K562 (cell line): ENCODE measurements at places on chromosomes 7 and 10. TPM values are rescaled to one million over a fixed set of nuclear protein-coding genes. Genes with fewer than 3 reads are reported as not detected.

The SLC39A12 gene
- not detected in 2 replicates for total RNA-seq

The MEOX2 gene
- not detected in 2 replicates for total RNA-seq

The RBM20 gene
- total RNA-seq: 4.6 and 5.7 TPM in 2 replicates

The PRSS58 gene
- total RNA-seq: not detected in 2 replicates

The CHAT gene
- not detected in 2 replicates for total RNA-seq

The ADRA2A gene
- not detected in 2 replicates for total RNA-seq

The GFRA1 gene
- 0.04 TPM in 2 replicates for total RNA-seq

The SAMD9L gene
- total RNA-seq: 0.44 and 0.45 TPM in 2 replicates

The ANAPC16 gene
- total RNA-seq: 72.5 and 72.7 TPM in 2 replicates

The IFIT3 gene
- 0.69 TPM in 2 replicates for total RNA-seq

The ZNF727 gene
- not detected in 2 replicates for total RNA-seq

- no peaks in the 10 kb centered on the region for H3K36me3 ChIP-seq
- no peak overlapping the region for H3K27ac ChIP-seq
- H3K4me3 ChIP-seq: no peak overlapping the region
- H3K4me1 ChIP-seq: peaks cover 18% of the 10 kb centered on the region
These were observed 14.4 kb downstream of the TAS2R41 start for GRCh38 chr7:143492043-143492471.

- H3K27me3 ChIP-seq: no peaks in the 10 kb centered on the region
- H3K4me3 ChIP-seq: no peak overlapping the region
- H3K4me1 ChIP-seq: no peaks in the 10 kb centered on the region
- no peak for DNase-seq
- no peaks in the 10 kb centered on the region for H3K36me3 ChIP-seq
These were observed 303.8 kb downstream of the KCNMA1 start for GRCh38 chr10:77333610-77334340.

DNA sequence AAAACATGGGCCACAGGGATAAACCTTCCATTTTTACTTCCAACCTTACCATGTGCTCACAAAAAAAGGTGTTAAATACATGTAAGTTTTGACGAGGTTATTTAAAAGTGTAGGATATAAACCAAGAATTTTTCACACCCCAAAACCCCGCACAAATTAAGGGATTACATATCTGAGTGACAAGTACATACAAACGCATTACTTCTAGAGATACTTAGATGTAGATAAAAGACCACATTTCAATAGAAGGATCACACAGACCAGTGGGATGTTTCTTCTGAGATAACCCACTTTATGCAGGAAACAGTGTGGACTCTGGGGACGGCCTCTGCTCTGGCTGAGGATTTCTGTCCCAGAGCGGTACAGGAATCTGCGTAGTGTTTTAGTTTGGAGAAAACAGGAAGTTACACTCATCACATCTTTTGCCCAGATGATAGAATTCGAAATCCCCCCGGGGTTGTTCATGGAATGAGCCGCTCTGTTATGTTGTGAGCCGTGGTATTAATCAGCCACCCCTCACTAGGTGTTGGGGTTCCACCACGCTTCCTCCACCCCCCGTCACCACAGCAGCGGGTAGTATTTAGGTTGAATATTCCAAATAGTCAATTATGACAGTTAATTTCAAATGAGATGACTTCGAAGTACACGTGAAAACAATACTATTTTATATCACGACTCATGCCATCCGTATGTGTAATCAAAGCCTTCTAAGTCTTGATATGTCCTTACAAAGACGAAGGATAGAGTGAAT lies 1.3 kb upstream of the CUL1 start:
- H3K4me3 ChIP-seq: peak overlapping the region; percentile 69
- peaks cover 24% of the 10 kb centered on the region for H3K4me1 ChIP-seq
- no peak for DNase-seq
- H3K27me3 ChIP-seq: no peaks in the 10 kb centered on the region
- H3K36me3 ChIP-seq: no peaks in the 10 kb centered on the region

GRCh38 chr7:127396184-127396583 lies 3.7 kb upstream of the ZNF800 start:
- peaks cover 3% of the 10 kb centered on the region; the same call in 1 of the 3 replicates for H3K36me3 ChIP-seq
- peaks cover 20% of the 10 kb centered on the region for H3K4me1 ChIP-seq
- H3K27me3 ChIP-seq: peaks cover 8% of the 10 kb centered on the region; the same call in 1 of the 2 replicates

DNA sequence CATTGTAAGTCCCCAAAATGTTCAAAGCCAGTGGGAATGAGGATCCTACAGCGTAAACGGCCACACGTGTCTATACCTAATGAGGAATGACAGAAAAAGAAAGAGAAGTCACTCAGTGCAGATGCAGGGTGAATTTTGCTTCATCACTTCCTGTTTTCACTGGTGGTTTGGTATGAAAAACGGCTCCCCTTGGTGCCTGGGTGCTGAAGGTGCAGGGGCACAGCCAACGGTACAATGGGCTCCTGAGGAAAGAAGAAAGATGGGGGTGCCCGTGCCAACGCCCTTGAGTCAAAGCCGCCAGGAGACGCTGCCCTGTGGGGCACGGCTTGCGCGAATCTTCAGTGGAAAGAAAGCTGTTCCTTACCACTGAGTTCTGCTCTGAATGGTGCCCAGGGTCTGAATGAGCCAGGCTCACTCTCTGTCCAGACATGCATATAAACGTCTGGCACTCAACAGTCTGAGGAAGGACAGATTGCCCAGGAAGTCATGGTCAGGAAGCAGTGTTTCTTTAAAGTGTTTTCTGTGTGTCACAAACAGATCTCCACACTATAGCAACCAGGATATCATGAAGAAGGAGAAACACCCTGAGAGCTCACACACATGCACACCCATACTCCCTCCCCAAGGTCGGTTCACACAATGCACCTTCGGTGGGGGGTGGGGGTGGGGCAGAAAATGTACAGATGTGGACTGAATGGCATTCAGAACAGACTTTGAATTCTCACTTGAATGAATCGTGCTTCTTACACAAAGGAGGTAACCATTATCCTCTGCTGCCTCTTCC lies 105.8 kb downstream of the ELMO1 start:
- H3K27me3 ChIP-seq: no peaks in the 10 kb centered on the region
- H3K4me3 ChIP-seq: 0 out of 2 replicates have a peak overlapping the region, but pooled peaks have one; percentile 11
- H3K4me1 ChIP-seq: peaks cover 6% of the 10 kb centered on the region
- H3K36me3 ChIP-seq: no peaks in the 10 kb centered on the region

DNA sequence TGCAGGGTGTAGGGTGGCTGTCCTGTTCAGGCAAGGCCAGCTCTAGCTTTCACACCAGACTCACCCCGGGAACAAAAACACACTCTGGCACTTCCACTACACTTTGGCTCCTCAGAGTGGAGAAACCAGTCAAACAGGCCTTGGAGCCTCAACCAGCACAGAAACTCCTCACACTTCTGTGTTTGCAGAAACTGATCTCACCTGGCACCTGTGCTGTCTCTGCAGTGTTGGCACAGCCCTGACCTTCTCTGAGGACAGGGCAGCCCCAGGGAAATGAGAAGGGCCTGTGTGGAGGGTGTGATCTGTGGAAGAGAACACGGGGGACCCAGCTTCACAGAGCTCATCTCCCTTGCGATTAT lies 4.1 kb upstream of the CALML5 start:
- no peak for DNase-seq
- H3K27me3 ChIP-seq: peaks cover 23% of the 10 kb centered on the region
- no peaks in the 10 kb centered on the region for H3K36me3 ChIP-seq
- H3K27ac ChIP-seq: no peak overlapping the region
- H3K4me1 ChIP-seq: no peaks in the 10 kb centered on the region
- no peak overlapping the region for H3K4me3 ChIP-seq

DNA sequence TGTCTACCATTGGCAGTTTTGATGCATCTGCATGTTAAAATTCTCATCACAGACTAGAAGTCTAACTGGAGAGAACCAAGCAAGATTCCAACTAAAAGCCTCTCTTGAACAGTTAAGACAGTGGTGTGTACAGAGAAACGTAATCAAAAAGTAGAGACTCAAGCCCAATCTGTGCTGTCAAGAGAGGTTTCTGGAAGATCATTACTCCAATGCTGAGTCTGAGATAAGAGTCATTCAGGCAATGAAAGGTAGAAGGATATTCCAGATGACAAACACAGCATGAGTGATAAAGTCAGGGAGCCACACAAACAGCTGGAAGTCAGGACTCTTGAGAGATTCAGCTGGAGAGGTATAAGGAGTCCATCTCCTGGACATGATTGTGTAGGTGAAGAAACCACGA lies 48.7 kb downstream of the IQUB start:
- no peak overlapping the region for H3K4me3 ChIP-seq
- no peaks in the 10 kb centered on the region for H3K4me1 ChIP-seq
- H3K36me3 ChIP-seq: no peaks in the 10 kb centered on the region
- H3K27me3 ChIP-seq: no peaks in the 10 kb centered on the region
- DNase-seq: no peak
- no peak overlapping the region for H3K27ac ChIP-seq

- no peak overlapping the region for H3K27ac ChIP-seq
- no peaks in the 10 kb centered on the region for H3K4me1 ChIP-seq
- H3K36me3 ChIP-seq: no peaks in the 10 kb centered on the region
- no peaks in the 10 kb centered on the region; the same call in 2 of the 3 replicates for H3K27me3 ChIP-seq
- DNase-seq: no peak
- H3K4me3 ChIP-seq: no peak overlapping the region
These were observed 109.2 kb downstream of the ZNF467 start for GRCh38 chr7:149664176-149664575.

GRCh38 chr7:155287284-155287935 lies 10.3 kb upstream of the INSIG1 start:
- H3K27ac ChIP-seq: no peak overlapping the region
- peaks cover 38% of the 10 kb centered on the region; the same call in 2 of the 3 replicates for H3K27me3 ChIP-seq
- no peak for DNase-seq
- no peak overlapping the region for H3K4me3 ChIP-seq

- H3K36me3 ChIP-seq: no peaks in the 10 kb centered on the region
- H3K4me3 ChIP-seq: no peak overlapping the region
- H3K4me1 ChIP-seq: no peaks in the 10 kb centered on the region
- no peaks in the 10 kb centered on the region for H3K27me3 ChIP-seq
- DNase-seq: no peak
These were observed 103.3 kb upstream of the PFKP start for GRCh38 chr10:2963889-2964631.

DNA sequence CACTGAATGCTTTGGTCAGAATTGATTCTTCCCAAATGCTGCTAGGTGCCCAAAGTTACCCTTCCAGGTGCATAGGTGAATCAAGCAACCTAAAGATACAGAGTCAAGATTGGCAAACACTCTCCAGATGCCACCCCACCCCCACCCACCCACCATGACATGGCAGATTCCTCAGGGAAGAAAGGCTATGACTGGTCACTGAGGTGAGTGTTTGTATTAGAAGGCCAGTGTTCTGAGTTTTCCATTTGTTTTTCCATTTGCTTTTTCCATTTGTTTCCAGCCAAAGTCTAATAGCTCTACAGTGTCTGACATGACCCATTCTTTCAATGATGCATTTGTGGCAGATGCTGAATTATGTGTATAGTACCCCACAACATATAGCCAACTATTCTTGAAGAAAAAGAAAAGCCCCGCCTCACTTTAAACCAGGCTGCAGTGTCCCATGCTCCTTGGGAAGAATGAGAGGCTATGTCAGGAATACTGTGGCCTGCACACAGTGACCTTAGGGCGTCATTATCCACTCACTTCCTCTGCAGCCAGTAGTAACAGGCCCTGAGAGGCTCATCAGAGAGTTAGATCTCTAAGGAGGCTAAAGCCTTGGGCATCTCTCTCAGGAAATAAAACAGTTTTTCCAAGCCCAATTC lies 16.1 kb upstream of the HIBADH start:
- DNase-seq: no peak
- no peaks in the 10 kb centered on the region for H3K36me3 ChIP-seq
- H3K4me3 ChIP-seq: no peak overlapping the region
- no peaks in the 10 kb centered on the region for H3K4me1 ChIP-seq
- peak overlapping the region; percentile 60 for H3K27ac ChIP-seq

- H3K36me3 ChIP-seq: no peaks in the 10 kb centered on the region
- H3K4me1 ChIP-seq: no peaks in the 10 kb centered on the region
- no peaks in the 10 kb centered on the region for H3K27me3 ChIP-seq
- H3K27ac ChIP-seq: no peak overlapping the region
These were observed 152.3 kb downstream of the IPMK start for GRCh38 chr10:58115218-58116050.

DNA sequence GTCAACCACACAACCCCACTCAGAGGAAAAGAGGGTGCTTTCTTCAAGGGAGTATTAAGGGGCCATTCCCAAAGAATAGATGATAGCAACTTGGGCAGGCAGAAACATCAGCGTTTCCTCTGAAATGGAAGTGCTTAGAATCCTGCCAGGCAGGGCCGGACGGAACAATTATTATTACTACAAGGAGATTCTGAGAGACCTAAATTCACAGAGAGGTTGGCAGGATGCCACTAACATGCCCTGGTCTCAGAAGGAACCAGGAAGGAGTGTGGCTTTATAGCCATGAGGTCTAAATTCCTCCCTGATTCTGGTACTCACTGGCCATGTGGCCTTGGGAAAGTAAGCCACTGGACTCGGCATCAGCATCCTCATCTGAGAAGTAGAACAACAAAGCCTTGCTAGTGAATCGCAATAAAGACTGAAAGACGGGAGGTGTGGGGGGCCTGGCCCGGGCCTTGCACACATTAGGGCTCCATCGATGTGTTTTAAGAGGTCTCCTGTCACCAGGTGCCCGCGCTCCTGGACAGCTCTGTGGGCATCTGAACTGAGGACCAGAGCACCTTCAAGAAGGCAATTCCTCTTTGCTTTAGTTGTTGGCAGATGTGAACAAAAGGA lies 131.5 kb downstream of the OAT start:
- H3K36me3 ChIP-seq: no peaks in the 10 kb centered on the region
- H3K27ac ChIP-seq: no peak overlapping the region
- peaks cover 3% of the 10 kb centered on the region; the same call in 1 of the 3 replicates for H3K27me3 ChIP-seq
- H3K4me3 ChIP-seq: no peak overlapping the region
- peaks cover 6% of the 10 kb centered on the region; the same call in 1 of the 2 replicates for H3K4me1 ChIP-seq

GRCh38 chr10:28833313-28833712 lies 156.0 kb downstream of the BAMBI start:
- DNase-seq: no peak
- H3K27me3 ChIP-seq: no peaks in the 10 kb centered on the region
- H3K4me1 ChIP-seq: peaks cover 14% of the 10 kb centered on the region
- H3K36me3 ChIP-seq: no peaks in the 10 kb centered on the region

DNA sequence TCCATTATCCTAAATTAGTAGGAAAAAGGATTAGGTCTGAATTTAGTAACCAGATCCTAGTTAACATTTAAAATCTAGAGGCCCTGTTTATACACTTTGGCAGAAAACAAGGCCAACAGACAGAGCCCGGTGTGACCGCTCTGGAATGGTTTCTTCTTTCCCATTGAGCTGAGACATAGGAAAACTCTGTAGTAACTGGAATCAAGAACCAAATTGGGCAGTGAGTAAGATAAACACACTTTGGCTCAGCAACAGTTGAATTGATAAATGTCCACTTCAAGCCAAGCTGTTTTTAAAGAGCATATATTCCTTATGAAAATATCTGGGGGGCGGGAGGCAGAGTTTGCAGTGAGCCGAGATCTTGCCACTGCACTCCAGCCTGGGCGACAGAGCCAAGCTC lies 343.7 kb upstream of the SEMA3A start:
- H3K36me3 ChIP-seq: no peaks in the 10 kb centered on the region
- no peaks in the 10 kb centered on the region for H3K4me1 ChIP-seq
- no peak overlapping the region for H3K4me3 ChIP-seq
- no peaks in the 10 kb centered on the region for H3K27me3 ChIP-seq

- H3K36me3 ChIP-seq: no peaks in the 10 kb centered on the region
- H3K4me3 ChIP-seq: no peak overlapping the region
- peaks cover 5% of the 10 kb centered on the region for H3K4me1 ChIP-seq
- DNase-seq: peak; percentile 73
- H3K27me3 ChIP-seq: peaks cover 49% of the 10 kb centered on the region
These were observed 15.0 kb upstream of the PCBD1 start for GRCh38 chr10:70903262-70903921.
